ENCODE measurements at places on chromosomes 2 and 18.

DNA sequence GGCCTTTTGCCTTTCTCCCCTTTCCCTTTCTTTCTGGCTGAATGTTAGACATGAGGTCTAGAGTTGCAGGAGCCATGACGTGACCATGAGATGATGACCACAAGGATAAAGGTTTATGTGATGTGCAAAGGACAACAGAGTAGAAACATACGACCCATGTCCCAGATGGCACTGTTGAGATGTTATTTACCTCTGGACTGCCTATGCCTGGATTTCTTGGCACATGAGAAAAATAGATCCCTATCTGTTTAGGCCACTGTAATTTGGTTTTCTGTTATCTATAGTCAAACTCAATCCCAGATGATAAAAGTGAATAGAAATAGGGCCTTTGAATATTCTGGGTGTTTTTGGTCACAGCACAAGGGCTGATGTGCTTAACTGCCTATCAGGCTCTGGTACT, 58.8 kb downstream of the GDF7 start:
- no peaks in the 10 kb centered on the region for H3K27me3 ChIP-seq
- H3K4me3 ChIP-seq, result no peak overlapping the region
- DNase-seq, result no peak
- peaks cover 4% of the 10 kb centered on the region for H3K36me3 ChIP-seq
- no peaks in the 10 kb centered on the region for H3K4me1 ChIP-seq

DNA sequence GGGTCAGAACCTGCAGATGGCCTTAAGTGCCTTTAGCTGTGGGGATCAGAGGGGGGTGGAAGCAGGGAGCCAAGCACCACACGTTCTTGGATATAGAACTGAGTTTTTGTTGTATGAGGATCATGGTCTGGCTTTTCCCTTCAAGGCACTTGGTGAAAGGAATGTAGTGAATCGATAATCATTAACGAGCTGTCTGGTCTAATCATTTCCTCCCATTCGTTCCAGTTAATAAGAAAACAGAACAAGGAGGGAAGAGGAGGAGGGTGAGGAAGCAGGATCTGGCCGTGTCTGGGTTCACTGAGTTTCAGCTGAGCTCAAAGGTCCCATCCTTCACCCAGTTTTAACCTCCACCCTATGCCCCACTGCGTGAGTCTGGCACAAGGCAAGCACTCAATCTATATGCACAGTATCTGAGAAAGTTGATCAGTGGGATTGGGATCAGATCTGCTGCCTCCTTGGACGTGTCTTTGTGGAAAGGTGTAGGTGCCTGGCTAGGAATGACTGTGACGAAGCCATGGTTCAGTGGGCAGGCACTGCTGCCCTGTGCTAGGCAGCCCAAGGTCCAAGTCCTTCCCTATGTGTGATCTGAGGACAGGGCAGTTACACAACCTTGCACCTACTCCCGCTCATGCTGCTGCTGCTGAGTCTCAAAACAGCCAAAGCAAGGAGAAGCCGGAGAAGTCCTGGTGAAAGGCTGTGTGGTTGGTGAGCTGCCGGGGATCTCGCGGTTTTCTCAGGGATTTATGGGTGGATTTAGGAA, 54.8 kb downstream of the GALNT14 start:
- no peak overlapping the region for H3K4me3 ChIP-seq
- no peak for DNase-seq
- no peaks in the 10 kb centered on the region for H3K4me1 ChIP-seq
- H3K27ac ChIP-seq, result no peak overlapping the region
- peaks cover 65% of the 10 kb centered on the region for H3K27me3 ChIP-seq

- no peaks in the 10 kb centered on the region for H3K36me3 ChIP-seq
- no peak overlapping the region for H3K27ac ChIP-seq
- no peaks in the 10 kb centered on the region for H3K4me1 ChIP-seq
- H3K27me3 ChIP-seq, result no peaks in the 10 kb centered on the region
- H3K4me3 ChIP-seq, result no peak overlapping the region
- no peak for DNase-seq
Observed at GRCh38 chr2:13524492-13524891, 807.8 kb downstream of the TRIB2 start.

DNA sequence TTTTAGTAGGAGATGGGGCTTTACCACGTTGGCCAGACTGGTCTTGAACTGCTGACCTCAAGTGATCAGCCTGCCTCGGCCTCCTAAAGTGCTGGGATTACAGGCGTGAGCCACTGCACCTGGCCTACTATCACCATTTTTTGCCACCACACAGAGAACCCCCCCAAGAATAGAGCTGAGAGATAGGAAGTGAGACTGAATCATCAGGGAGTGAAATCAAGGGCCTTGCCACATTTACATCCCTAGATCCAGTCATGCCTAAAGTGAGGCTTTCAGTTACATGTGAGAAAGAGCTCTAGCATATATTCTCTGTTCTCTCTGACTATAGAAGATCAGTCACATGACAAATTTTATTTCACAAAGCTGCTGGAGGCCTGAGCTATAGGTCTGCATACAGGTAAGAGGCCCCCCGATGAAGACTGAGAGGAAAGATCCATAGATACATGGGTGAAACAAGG, 28.0 kb upstream of the KCMF1 start:
- DNase-seq, result no peak
- peaks cover 34% of the 10 kb centered on the region for H3K4me1 ChIP-seq
- no peak overlapping the region for H3K27ac ChIP-seq
- H3K36me3 ChIP-seq, result peaks cover 8% of the 10 kb centered on the region
- no peaks in the 10 kb centered on the region for H3K27me3 ChIP-seq

GRCh38 chr2:111024496-111024895, 96.2 kb upstream of the BCL2L11 start:
- H3K4me1 ChIP-seq, result no peaks in the 10 kb centered on the region
- H3K27ac ChIP-seq, result no peak overlapping the region
- H3K27me3 ChIP-seq, result no peaks in the 10 kb centered on the region
- no peaks in the 10 kb centered on the region for H3K36me3 ChIP-seq
- no peak overlapping the region for H3K4me3 ChIP-seq

DNA sequence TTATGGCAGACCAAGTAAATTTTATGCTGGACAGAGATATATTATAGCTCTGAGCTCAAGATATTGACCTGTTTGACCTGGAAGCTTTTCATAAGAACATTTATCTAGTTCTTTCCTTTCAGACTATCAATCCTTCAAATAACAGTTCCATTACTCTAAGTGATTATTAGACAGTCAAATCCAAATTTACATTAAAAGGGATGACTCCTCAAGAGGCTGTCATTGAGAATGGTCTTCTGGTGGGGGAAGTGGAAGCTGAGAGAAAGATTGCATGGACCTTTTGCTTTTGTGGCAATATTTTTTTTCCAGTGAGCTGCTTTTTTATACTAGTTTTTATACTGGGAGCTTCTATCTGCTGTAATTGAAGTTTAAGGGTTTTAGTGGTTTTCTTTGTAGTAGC, 14.9 kb upstream of the SERPINB12 start:
- H3K4me1 ChIP-seq, result no peaks in the 10 kb centered on the region
- H3K27me3 ChIP-seq, result peaks cover 24% of the 10 kb centered on the region
- no peaks in the 10 kb centered on the region for H3K36me3 ChIP-seq
- H3K4me3 ChIP-seq, result no peak overlapping the region
- no peak overlapping the region for H3K27ac ChIP-seq

- DNase-seq, result peak; percentile 16
- H3K4me3 ChIP-seq, result peak within 1 kb of the TSS; percentile 79
- peaks cover 2% of the 10 kb centered on the region for H3K36me3 ChIP-seq
- no peak within 1 kb of the TSS for H3K27ac ChIP-seq
- peaks cover 11% of the 10 kb centered on the region for H3K4me1 ChIP-seq
- peaks cover 70% of the 10 kb centered on the region for H3K27me3 ChIP-seq
Observed at GRCh38 chr2:95025406-95026319, at the start of gene MAL. MAL (plus strand) TSS chr2:95025708; CDS start chr2:95025793, 85 bp downstream.

DNA sequence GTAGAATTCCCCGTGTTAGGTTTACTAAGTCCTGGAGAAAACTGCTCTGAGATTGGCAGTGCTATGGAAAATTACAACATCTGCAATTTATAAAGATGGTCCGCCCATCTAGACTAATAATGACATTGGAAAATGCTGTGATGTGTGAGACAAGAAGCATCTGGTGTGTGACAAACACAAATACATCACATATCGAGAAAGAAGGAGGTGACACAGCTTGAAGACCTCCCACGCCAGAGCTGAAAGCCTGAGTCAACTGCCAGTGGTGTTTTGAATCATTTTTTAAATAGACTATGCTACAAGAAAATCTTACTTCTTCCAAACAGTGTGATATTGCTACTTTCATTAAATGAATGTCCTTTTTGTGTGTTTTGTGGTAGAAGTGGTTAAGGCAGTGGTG, 8.6 kb upstream of the ANO7 start:
- no peaks in the 10 kb centered on the region for H3K27me3 ChIP-seq
- no peak for DNase-seq
- no peaks in the 10 kb centered on the region for H3K4me1 ChIP-seq
- no peak overlapping the region for H3K27ac ChIP-seq
- H3K4me3 ChIP-seq, result no peak overlapping the region

GRCh38 chr18:48934723-48935432, 15.9 kb downstream of the SMAD7 start:
- no peak for DNase-seq
- H3K27ac ChIP-seq, result peak overlapping the region; percentile 95
- peaks cover 50% of the 10 kb centered on the region for H3K36me3 ChIP-seq
- no peaks in the 10 kb centered on the region for H3K27me3 ChIP-seq
- H3K4me1 ChIP-seq, result peaks cover 92% of the 10 kb centered on the region

DNA sequence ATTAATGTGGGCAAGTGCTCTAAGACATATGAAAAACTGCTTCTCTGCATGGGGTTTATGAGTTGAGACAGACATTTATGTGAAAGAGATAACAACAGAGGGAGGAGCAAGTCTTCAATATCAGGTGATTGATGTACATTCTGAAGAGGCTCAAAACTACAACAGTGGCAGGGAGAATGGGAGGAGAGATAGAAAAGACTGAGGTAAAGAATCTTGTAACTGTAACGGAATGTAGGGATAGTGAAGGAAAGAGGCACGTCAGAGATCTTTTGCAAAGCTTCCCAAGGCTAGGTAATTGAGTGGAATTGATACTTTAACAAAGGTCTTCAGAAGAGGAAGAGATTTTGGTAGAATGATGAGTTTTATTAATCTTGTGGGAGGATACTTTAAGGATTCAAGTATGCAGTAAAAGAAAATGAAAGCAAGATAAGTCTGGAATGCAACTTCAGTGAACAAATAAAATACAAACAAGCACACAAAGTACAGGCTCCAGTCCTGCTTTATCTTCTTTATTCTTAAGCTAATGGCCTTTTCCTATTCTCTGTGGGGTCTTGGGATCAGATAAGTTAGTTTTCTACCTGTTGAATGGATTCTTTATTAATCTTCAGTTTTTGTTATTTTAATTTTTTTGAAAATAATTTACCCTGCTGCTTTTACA, 15.0 kb downstream of the SMAD4 start:
- no peak for DNase-seq
- no peaks in the 10 kb centered on the region for H3K27me3 ChIP-seq

GRCh38 chr2:157258520-157259326, 1.2 kb downstream of the GALNT5 start:
- H3K4me1 ChIP-seq, result peaks cover 10% of the 10 kb centered on the region
- no peak for DNase-seq
- H3K27ac ChIP-seq, result no peak overlapping the region
- H3K27me3 ChIP-seq, result no peaks in the 10 kb centered on the region
- no peak overlapping the region for H3K4me3 ChIP-seq
